ENCODE measurements at places on chromosomes 11 and 22.

DNA sequence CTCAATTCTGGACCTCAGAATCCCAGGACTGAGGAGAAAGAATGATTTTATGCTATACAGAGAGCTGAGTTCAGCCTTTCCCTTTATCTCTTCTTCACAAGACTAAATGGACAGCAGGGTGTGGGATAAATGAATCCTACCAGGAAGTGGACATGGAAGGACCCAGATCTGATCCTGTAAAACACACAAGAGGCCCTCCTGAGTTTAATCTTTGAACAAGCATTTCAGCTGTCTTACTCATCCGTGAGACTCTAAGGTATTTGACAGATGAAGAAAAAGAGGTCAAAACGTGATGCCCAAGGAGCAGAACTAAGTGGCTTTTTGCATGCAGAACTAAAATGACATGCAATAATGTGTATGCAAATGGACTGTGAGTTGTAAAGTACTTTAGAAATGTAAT is 511.3 kb downstream of the DLG2 start:
- DNase-seq = no peak

- no peak for DNase-seq
Measured at GRCh38 chr11:96023275-96023674, 99.4 kb upstream of the MTMR2 start.

DNA sequence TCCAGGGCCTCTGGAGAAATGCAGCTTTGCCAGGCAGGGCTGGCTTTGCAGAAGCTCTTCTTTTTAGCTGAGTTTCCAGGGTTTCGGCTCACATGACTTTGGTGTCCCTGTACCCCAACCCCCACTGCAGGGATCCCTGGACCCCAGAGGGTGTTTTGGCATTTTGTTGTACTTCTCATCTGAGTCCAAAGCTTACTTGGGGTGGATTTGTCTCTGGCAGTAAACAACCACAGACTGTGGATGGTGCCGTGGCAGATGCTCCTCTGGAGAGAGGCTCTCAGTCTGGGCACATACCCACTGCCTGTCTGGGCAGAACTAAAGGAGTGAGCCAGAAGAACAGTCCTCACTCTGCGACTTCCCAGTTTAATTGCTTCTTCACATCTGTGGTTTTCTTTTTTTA is 49.6 kb downstream of the COMMD9 start:
- no peak for DNase-seq

DNA sequence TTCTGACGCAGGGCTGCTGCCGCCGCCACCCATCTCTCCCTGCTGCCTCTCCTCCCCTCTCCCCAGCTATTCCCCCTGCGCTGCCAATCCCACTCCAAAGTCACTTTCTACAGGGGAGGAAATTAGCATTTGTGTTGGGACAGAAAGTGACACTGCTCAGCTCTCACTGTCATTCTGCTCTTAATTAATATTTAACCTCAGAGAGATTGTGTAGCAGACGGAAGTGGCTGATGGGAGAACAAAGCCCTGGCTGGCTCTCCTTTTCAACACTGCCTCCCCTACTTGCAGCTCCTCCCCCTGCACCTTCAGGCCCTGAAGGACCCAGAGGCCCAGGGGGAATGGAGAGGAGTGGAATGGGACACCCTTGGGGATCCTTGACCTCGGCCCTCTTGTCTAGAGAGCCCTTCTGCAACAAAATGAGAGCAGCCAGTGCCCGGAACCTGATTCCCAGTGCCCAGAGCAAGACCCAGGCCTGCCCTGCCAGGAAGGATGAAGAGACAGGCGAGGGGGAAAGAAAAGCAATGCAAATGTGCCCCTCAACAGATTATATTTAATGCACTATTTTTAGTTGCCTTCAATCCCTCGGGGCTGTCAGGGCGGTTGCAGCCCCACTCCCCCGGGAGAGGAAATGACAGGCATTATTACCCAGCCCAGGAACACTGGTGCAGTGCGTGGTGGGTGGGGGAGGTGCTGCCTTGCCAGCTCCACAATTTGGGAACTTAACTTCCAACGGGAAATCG is 14.6 kb upstream of the NRGN start:
- DNase-seq = no peak

GRCh38 chr22:31313366-31314147 is 21.3 kb upstream of the PIK3IP1 start:
- peak; percentile 51 for DNase-seq

- no peak for DNase-seq
Measured at GRCh38 chr22:17897858-17898257, 123.6 kb upstream of the BID start.

- DNase-seq = no peak
Measured at GRCh38 chr11:69445131-69445470, 36.4 kb upstream of the LINC01488 start.

DNA sequence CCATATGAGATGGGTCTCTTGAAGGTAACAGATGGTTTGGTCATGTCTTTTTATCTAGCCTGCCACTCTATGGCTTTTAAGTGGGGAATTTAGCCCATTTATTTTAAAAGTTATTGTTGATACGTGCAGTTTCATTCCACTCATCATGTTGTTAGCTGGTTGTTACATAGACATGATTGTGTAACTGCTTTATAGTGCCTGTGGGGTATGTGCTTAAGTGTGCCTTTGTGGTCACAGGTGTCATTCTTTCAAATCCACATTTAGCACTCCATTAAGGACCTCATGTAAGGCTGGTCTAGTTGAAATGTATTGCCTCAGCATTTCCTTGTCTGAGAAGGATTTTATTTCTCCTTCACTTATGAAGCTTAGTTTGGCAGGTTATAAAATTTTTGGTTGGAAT is 263.8 kb upstream of the LUZP2 start:
- DNase-seq = no peak

DNA sequence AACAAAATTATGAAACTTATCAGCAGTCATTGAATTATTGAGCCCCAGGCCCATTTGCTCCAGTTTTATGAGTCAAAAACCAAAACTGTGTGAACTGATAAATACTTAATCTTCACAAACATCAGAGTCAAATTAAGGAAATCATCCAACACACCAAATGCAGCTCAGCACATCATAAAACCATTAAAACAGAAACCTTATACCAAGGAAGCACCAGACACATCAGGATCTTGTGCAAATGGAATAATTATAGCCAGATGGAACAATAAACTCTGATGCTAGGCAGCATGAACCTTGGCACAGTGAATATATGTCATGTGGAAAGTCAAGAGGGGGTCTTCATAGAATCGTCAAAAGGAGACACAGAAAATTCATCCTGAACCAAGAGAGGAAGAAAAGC is 410.7 kb upstream of the API5 start:
- no peak for DNase-seq

DNA sequence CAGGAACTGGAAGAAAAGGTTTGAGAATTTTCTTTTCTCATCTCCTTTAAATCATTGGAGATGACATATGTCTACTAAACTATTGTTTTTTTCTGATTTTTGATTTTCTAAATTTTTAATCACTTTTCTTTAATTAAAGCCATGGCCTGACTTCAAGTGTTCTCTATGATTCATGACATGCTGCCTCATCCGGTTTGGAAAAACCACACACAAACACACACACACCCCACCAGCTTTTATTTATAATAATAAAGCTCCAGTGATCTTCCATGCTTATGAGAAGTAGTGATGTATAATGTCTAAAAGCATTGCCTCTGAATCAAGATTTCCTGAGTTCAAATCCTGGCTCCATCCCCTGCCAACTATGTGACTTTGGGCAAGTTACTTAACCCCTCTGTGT is 179.2 kb downstream of the SPON1 start:
- DNase-seq = no peak

DNA sequence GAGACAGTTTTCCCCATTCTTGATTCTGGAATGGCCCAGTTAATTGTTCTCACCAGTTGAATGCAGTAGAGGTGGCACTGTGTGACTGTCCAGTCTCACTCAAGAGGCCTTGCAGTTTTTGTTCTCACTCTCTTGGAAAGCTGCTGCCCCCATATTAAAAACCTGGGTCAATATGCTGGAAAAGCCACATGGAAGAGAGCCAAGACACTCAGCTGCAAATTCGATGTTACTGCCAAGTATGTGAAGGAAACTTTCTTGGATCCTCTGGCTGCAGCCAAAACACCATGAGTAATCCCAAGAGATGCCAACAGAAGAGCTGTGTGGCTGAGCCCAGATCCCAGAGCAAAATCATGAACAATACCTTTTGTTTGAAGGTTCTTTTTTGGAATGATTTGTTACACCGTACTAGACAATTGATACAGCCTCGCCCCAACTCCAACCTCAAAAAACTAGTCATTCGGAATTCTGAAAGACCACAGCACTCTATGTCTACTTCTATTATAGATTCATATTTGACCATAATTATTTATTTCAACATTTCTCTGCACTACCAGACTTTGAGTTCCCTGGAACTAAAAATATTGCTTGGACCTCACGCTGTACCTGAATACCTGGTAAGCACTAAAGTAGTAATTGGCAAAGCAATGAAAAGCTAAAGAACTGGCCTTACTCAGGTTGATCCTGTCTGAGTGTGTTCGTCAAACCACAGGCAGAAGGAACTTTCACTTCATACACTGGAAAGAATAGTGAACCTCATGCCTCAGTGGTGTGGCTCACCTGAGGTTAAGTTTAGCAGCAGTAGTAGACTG is 378.8 kb downstream of the ETS1 start:
- DNase-seq = no peak

- no peak for DNase-seq
Measured at GRCh38 chr11:6746086-6746618, 25.6 kb downstream of the OR2AG2 start.

GRCh38 chr11:126544108-126545056 is 188.9 kb downstream of the ST3GAL4 start:
- no peak for DNase-seq

GRCh38 chr11:61524446-61524845 is 15.9 kb downstream of the LRRC10B start:
- DNase-seq = no peak

DNA sequence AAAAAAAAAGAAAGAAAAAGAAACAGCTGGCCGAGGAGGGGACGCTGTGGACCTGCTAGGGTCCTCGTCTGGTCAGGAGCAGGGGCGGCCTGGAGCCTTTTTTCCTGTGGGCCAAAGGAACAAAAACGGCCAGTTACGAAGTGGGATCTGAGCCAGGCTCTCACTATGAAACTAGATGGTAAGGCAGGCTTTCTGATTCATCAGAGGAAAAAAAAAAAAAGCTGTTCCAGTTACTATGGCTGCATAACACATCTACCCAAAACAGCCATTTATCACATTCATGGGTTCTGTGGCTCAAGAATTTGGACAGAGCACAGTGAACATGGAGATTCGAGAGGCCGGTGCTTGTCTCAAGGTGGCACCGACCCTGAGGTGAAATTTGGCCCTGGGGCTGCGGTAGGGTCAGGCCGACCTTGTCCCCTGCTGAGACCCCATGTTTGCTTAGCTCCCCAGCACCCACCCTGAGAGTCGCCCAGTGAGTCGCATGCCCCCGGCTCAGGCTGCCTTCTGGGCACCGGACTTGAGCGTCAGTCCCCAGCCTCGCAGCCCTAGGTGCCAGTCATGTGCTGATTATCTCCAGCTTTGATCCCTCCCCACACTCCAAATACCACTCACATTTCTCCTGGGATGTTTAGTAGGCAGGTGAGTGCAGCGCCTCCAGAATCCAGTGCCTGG is 34.2 kb downstream of the MRGPRD start:
- no peak for DNase-seq

DNA sequence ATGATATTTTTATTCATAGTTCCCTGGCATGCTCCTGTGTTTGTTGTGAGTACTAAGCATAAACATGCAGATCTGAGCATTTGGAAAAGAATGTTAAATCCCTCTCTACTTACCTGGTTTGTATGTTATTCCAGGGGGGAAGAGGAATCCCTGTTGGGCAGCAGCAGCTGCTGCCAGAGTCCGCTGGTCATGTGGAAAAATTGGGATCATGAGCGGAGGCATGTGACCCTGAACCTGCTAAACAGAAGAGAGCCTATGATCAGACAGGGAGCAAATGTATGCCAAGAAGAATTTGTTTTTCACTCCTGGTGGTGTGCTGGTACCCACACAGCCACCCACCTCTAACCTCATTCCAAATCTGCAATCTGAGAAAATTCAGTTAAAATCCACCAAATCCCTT is 244.7 kb downstream of the SOX6 start:
- no peak for DNase-seq

DNA sequence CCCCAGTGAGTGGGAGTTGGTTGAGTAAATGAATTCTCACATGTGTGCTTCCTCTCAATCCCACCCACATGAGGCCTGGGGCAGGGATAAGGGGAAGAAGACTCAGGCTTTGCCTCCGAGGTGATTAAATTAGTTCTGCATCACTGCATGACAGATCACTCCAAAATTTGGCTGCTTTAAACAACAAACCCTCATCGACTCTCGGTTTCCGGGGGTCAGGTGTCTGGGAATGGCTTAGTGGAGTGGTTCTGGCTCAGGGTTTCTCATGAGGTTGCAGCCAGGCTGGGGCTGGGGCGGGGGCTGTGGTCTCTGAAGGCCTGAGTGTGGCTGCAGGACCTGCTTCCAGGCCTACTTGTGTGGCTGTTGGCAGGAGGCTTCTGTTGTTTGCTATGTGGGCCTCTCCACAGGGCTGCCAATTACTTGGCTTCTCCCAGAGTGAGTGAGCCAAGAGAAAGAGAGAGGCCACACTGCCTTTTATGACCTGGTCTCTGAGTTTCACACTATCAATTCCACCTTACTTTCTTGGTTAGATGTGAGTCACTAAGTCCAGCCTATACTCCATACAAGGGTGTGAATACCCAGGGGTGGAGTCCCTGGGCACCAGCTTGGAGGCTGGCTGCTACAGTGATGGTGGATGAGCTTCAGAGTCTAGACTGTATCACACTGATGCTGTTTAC is 15.9 kb downstream of the MOGAT2 start:
- no peak for DNase-seq

- DNase-seq = no peak
Measured at GRCh38 chr11:100302824-100303223, 384.3 kb upstream of the ARHGAP42 start.

Measured in stimulated activated CD8-positive, alpha-beta memory T cell treated with anti-CD3 and anti-CD28 coated beads, Interleukin-7, amount 100 ng/mL, for 1 hour (primary cell).